CD4-positive, CD25-positive, alpha-beta regulatory T cell (primary cell): ENCODE measurements at places on chromosomes 4 and X. TPM values are rescaled to one million over a fixed set of nuclear protein-coding genes. Genes with fewer than 3 reads are reported as not detected.

DNA sequence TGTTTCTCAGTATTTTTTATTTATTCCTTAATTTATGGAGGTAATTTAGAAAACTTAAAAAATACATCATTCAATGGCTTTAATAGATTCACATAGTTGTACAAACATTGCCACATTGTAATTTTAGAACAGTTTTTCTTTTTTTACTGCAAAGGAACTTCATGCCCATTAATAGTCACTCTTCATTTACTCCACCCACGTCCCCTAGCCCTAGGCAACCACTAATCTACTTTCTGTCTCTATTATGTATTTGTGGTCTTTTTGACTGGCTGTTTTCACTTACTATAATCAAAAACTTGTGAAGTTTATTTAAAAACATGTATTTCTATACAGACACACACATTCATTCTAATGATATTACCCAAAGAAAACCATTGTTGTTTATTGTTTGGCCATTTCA, 664.8 kb downstream of the GRID2 start:
- H3K4me3 ChIP-seq: no peak overlapping the region
- H3K27me3 ChIP-seq: no peaks in the 10 kb centered on the region
- no peak for DNase-seq
- no peak overlapping the region for H3K27ac ChIP-seq

DNA sequence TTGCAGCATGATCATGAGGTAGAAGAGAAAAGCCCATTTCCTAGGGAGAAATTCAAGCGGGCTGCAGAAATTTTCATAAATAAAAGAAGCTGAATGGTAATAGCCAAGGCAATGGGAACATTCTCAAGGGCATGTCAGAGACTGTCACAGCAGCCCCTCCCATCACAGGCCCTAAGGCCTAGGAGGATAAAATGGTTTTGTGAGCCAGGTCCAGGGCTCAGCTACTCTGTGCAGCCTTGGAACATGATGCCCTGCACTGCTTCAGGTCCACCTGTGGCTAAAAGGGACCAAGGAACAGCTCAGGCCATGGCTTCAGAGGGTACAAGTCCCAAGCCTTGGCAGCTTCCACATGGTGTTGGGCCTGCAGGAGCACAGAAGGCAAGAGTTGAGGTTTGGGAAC, 93.3 kb downstream of the DACH2 start:
- no peaks in the 10 kb centered on the region for H3K36me3 ChIP-seq
- H3K4me3 ChIP-seq: no peak overlapping the region
- no peak overlapping the region for H3K27ac ChIP-seq
- no peaks in the 10 kb centered on the region for H3K27me3 ChIP-seq

DNA sequence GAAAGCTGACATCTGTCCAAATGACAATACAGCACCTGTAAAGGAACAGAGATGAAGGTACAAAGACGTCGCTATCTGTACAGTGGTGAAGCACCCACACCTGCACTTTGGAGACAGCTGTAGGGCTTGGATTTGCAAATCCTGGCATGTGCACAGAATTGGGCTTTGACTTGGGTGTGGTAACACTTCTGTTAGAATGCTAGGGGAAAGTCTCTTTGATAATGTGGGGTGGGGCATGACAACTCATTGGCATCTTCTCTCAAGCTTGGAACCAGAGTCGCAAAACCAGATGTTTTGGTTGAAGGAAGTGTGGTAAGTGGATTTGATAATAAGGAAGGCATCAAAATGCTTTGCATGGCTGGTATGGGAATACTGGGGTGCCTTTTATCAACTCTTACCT, 55.5 kb downstream of the VCX3B start:
- H3K4me3 ChIP-seq: no peak overlapping the region
- H3K36me3 ChIP-seq: no peaks in the 10 kb centered on the region
- no peaks in the 10 kb centered on the region for H3K27me3 ChIP-seq

DNA sequence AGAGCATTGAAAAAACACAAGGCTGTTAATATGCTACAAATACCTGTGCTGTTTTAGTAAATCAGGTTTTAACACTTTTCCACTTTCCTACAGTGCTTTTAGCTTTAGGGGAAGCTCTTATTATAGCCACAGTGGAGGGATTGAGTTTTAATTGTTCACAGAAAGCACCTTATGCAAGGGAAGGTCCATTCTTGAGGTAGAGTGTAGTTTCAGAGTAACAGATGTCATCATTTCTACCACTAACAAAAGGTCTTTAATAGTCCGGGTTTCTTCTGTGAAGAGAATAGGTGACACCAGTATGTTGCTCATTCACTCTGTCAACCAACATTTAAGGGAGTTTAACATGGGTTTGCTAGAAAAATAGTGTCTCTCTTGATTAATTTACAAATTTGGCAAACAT, 104.4 kb downstream of the STIM2 start:
- no peaks in the 10 kb centered on the region for H3K4me1 ChIP-seq
- no peak overlapping the region for H3K27ac ChIP-seq
- no peaks in the 10 kb centered on the region for H3K27me3 ChIP-seq
- DNase-seq: no peak
- no peak overlapping the region for H3K4me3 ChIP-seq
- peaks cover 4% of the 10 kb centered on the region for H3K36me3 ChIP-seq

DNA sequence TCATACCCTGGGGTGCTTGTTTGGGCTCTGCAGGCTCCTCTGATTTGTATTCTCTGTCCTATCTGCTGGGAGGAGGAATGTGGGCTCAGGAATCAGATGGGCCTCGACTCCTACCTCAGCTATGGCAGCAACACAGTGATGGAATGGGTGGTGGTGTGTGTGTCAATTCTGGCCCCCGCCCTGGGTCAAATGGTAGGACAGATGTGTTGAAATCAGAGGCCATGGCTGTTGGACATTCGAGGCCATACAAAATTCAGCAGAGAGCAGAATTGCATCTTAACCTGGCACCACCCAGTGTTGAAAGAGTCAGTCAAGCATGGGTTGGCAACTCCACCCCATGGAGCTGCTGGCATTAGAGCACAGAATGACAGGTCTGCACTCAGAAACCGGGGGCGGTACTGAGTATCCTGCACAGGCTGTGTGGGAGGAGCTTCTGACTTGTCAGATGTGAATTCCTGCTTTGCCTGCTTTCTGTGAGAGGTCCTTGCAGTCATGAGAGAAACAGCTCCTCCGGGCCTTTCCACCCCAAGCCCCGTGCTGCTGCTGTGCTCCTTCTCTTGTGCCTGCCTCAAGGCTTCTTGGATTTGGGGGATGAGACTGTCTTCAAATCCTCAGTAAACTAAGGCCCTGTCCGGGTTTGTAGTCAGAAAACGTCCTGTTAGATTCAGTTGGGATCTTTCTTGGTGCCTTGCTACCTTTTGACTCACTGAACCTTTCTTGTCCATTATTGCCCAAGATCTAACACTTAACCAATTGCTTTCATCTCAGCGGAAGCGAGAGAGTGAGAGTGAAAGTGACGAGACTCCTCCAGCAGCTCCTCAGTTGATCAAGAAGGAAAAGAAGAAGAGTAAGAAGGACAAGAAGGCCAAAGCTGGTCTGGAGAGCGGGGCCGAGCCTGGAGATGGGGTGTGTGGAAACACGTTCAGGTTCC, 13.0 kb downstream of the DKC1 start:
- no peak overlapping the region for H3K27ac ChIP-seq
- DNase-seq: no peak
- H3K27me3 ChIP-seq: no peaks in the 10 kb centered on the region
- peaks cover 50% of the 10 kb centered on the region for H3K36me3 ChIP-seq
- no peaks in the 10 kb centered on the region for H3K4me1 ChIP-seq
- no peak overlapping the region for H3K4me3 ChIP-seq

GRCh38 chr4:183263787-183264386, 56.2 kb downstream of the CLDN22 start:
- peaks cover 4% of the 10 kb centered on the region for H3K27me3 ChIP-seq
- no peak overlapping the region for H3K27ac ChIP-seq
- no peaks in the 10 kb centered on the region for H3K36me3 ChIP-seq

GRCh38 chr4:157389741-157390140, 169.2 kb downstream of the GRIA2 start:
- no peaks in the 10 kb centered on the region for H3K4me1 ChIP-seq
- H3K4me3 ChIP-seq: no peak overlapping the region
- H3K36me3 ChIP-seq: no peaks in the 10 kb centered on the region
- H3K27ac ChIP-seq: no peak overlapping the region

DNA sequence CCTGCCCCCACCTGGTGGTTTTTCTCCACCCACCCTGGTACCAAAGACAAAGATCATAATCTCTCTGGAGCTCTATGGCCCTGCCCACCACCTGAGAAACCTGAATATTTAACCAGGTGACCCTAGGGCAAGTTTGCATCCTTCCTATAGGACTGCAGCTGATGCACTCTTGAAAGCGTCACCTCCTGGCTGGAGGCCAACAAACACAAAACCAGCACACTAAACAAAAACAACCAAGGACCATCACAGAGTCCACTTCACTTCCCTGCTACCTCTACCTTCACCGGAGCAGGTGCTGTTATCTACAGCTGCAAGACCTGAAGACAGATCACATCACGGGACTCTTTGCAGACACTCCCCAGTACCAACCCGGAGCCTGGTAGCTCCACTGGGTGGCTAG, 296.7 kb upstream of the FGF13 start:
- H3K36me3 ChIP-seq: no peaks in the 10 kb centered on the region
- DNase-seq: no peak
- H3K4me3 ChIP-seq: no peak overlapping the region
- H3K27me3 ChIP-seq: no peaks in the 10 kb centered on the region

GRCh38 chr4:142156256-142156655, 519.9 kb downstream of the IL15 start:
- DNase-seq: no peak
- peaks cover 36% of the 10 kb centered on the region for H3K36me3 ChIP-seq
- no peak overlapping the region for H3K27ac ChIP-seq
- no peaks in the 10 kb centered on the region for H3K4me1 ChIP-seq
- H3K4me3 ChIP-seq: no peak overlapping the region

DNA sequence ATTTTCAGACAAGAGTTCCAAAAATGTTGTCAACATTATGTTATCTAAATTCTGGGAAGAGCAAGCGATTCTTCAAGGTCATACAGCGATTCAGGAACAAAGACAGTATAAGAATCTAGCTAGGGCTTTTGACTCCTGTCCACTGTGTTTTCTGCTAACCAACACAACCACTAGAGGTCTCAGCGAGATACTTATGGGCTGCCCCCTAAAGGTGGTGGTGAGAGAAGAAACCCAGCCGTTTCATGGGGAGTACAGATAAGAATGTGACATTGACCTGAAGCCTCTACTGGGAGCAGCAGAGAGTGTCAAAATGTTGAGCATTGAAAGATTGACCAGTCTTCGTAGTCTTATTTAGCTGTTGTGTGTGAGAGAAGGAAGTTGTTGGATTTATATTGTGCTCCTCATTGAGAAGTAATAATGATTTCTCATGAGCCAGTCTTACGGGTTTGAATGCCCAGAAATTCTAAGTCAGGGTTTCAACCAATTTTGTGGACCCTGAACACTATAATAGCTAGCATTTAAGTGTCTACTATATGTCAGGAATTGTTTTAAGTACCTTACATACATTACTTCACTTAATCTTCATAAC, 168.3 kb downstream of the SPRY1 start:
- H3K27ac ChIP-seq: no peak overlapping the region
- no peak overlapping the region for H3K4me3 ChIP-seq
- H3K4me1 ChIP-seq: no peaks in the 10 kb centered on the region
- H3K27me3 ChIP-seq: no peaks in the 10 kb centered on the region
- DNase-seq: peak; percentile 69

GRCh38 chr4:73721435-73721834, 18.9 kb upstream of the CXCL8 start:
- DNase-seq: no peak
- H3K27me3 ChIP-seq: no peaks in the 10 kb centered on the region
- H3K4me1 ChIP-seq: no peaks in the 10 kb centered on the region
- H3K27ac ChIP-seq: no peak overlapping the region
- no peaks in the 10 kb centered on the region for H3K36me3 ChIP-seq

- DNase-seq: peak; percentile 5
- no peak overlapping the region for H3K4me3 ChIP-seq
- H3K27me3 ChIP-seq: no peaks in the 10 kb centered on the region
- H3K36me3 ChIP-seq: no peaks in the 10 kb centered on the region
These were observed 24.2 kb downstream of the CNKSR2 start for GRCh38 chrX:21398426-21398825.

- no peaks in the 10 kb centered on the region for H3K36me3 ChIP-seq
- DNase-seq: no peak
- no peak overlapping the region for H3K4me3 ChIP-seq
- H3K4me1 ChIP-seq: no peaks in the 10 kb centered on the region
- H3K27ac ChIP-seq: no peak overlapping the region
These were observed 229.2 kb downstream of the GBA3 start for GRCh38 chr4:22921936-22922335.

GRCh38 chrX:10360116-10360515, 203.3 kb downstream of the CLCN4 start:
- no peak overlapping the region for H3K4me3 ChIP-seq
- no peak overlapping the region for H3K27ac ChIP-seq
- no peaks in the 10 kb centered on the region for H3K36me3 ChIP-seq
- no peaks in the 10 kb centered on the region for H3K4me1 ChIP-seq
- DNase-seq: no peak

DNA sequence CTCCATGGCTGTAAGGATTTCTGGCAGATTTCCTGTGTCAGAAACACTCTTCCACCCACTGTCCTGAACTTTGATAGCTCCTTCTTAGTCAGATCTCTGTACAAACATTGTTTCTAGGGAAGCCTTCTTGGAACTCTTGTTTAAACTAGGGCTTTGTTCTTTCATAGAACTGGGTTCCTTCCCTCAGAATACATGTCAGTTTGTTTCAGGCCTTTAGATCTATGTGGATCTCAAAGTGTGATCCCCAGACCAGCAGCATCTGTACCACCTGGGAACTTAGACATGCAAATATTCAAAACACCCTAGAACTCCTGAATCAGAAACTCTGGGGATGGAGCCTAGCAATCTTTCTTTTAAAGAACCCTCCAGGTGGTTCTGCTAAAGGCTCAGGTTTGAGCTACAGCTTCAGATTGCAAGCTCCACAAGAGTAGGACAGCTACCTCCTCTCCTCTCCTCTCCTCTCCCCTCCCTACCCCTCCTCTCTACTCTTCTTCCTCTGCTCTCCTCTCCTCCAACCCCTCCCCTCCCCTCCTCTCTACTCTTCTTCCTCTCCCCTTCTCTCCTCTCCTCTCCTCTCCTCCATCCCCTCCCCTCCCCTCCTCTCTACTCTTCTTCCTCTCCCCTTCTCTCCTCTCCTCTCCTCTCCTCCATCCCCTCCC, 12.7 kb downstream of the RASSF6 start:
- peaks cover 5% of the 10 kb centered on the region for H3K4me1 ChIP-seq
- H3K36me3 ChIP-seq: no peaks in the 10 kb centered on the region
- H3K27me3 ChIP-seq: peaks cover 4% of the 10 kb centered on the region
- no peak for DNase-seq
- no peak overlapping the region for H3K4me3 ChIP-seq
- H3K27ac ChIP-seq: no peak overlapping the region

GRCh38 chr4:113588895-113589668, 172.5 kb downstream of the CAMK2D start:
- DNase-seq: no peak
- H3K27ac ChIP-seq: no peak overlapping the region
- peaks cover 4% of the 10 kb centered on the region for H3K36me3 ChIP-seq
- peaks cover 10% of the 10 kb centered on the region for H3K4me1 ChIP-seq

PCDH18 gene
- total RNA-seq: 0.25 TPM

ZCCHC12 gene
- total RNA-seq: 0.17 TPM

PAGE5 gene
- total RNA-seq: not detected

GAGE2A gene
- total RNA-seq: not detected

MAGEA11 gene
- not detected for total RNA-seq

ADH7 gene
- total RNA-seq: not detected

RPA4 gene
- 1.9 TPM for total RNA-seq
